Stimulated activated CD4-positive, alpha-beta T cell treated with anti-CD3 and anti-CD28 coated beads, Interleukin-4, amount 100 ng/mL, for 1 hour (primary cell): ENCODE measurements at places on chromosomes 2 and 18.
A peak's percentile ranks its signal among the peaks of the same experiment; 100 is the strongest.

GRCh38 chr2:201909348-201909747 lies 103.0 kb downstream of the CDK15 start:
- DNase-seq, result no peak

DNA sequence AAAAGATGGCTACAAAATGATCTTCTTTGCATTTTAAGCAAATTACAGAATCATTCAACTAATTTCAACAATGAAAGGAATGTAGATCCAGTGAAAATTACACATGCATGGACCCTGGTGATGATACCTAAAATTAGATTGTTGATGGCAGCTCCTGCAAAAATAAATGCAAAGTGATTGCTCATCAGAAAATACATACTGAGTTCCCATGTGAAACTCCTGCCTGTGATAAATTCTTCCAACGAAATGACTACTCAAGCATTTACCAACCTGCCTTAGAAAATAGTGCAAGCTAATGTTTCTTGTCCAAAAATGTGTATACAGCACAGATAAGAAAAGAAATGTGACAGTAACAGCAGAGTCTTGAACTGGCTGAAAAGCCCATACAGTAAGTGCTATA lies 300.0 kb upstream of the REV1 start:
- DNase-seq, result no peak

DNA sequence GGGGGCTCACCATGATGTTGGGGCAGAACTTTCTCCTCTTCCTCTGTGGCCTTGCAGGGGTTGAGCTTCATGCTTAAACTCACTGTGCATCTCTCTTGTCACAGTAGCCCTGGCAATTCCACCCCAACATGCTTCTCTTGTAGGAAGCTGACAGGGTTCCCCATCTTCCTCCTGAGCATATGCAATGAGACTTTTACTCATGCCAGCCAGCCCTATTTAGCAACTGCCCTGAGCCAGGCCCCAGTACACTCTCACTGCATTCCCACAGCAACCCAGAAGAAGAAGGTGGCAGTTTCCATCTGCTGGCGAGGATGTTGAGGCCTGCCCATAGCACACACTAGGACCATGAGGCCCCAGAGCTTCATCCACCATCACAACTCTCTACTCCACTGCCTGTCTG lies 72.2 kb upstream of the TEX51 start:
- no peak for DNase-seq

DNA sequence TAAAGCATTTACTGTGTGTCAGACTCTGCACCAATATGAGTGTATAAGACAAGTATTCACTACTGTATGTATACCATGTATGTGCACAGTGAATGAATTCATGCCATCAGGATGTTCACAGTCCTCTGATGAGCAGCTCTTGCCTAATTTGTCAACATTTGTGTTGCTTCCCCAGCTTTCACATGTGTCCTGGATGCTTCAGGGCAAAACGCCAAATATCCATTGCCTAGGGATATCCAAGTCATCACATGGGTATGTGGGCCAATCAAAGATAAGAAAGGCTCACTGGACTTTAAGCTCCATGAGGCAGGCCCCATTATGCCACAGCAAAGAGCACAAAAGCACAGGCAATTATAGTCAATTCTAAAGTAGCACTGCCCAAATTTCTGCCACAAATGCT lies 134.2 kb upstream of the CHAC2 start:
- DNase-seq, result no peak

DNA sequence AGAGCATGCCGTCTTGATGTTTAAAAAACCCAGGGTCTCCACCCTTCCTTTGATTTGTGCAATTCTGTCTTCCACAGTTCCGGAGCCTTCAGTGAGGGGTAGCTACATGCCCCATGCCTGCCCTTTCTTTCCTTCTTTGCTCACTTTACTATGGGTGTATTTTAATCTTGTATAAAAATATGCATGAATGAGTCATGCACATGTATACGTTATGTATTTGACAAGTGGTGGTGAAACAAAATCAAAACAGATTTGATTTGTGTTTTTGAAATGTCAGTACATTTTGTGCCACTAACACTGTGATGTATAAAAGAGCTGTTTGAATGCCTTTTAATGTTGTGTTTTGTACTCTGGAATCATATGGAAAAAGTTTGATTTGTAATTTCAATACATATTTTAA lies 126.5 kb downstream of the RNF144A start:
- no peak for DNase-seq

- no peak for DNase-seq
Observed at GRCh38 chr2:26691161-26691560, 1.4 kb upstream of the KCNK3 start.

DNA sequence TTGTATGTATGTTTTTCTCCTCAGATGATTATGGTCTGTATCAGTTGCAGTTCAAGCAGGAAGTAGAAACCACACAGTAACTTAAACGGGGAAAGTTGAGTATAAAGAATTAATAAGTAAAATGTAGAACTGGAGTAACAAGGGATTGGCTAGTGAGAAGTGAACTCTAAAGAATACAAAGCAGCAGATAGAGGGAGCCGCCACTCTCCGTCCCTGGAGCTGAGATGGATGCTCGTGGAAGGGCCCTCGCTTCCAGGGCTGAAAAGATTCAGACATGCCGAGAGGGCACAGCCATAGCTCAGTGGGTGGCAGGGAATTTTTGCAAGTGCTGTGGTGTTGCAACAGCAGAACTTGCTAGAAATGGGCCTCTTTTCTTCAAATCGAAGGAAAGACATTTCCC lies 155.8 kb downstream of the COL6A3 start:
- DNase-seq, result no peak

- no peak for DNase-seq
Observed at GRCh38 chr2:162037028-162037795, 36.8 kb downstream of the DPP4 start.

- DNase-seq, result no peak
Observed at GRCh38 chr2:217058791-217059755, 199.2 kb upstream of the TNP1 start.

DNA sequence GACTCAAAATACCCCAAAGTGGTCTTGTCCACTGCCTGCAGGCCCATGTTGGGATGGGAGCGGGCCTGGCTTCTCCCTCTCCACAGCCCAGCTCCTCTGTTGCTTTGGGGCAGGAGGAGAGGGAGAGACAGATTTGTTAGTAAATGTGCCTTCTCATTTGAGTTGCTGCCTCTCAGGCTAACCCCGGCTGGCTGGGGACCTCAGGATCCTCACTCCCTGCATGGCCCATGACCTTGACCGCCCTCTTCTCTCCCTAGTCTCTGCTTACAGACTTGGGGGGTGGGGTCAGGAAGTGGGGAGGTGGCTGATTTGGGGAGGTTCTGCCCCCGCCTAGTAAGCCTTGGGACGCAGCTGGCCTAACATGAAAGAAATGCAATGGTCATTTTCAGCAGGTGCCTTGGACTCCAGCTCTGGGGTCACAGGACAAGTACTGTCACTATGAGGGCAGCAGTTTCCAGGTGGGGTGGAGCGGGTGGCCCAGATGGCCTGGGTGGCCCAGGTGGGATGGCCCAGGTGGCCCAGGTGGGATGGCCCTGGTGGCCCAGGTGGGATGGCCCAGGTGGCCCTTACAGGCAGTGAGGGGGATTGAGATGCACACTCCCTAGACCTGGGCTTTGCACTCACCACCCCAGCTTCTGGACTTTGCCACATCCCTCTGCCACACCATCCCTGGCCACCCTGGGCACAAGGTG lies 24.1 kb downstream of the HJURP start:
- no peak for DNase-seq

- DNase-seq, result no peak
Observed at GRCh38 chr2:184268900-184269477, 329.3 kb upstream of the ZNF804A start.

GRCh38 chr2:235813398-235813797 lies 319.6 kb downstream of the AGAP1 start:
- DNase-seq, result no peak

DNA sequence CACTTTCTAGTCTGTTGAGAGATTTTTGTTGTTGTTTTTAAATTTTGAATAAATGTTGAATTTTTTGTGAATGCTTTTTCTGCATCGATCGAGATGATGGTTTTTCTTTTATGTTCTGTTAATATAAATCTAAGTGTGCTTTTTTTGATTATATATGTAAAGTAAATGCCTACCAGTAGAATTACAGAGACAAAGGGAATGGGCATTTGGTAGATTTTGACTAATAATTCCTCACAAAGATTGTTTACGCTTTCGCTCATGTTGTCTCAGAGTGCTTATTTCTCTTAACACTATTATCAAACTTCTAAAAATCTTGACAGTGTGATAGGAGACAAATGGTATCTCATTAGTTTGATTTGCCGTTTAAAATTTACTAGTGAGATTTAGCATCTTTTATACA lies 3.7 kb downstream of the MYO3B start:
- DNase-seq, result no peak

DNA sequence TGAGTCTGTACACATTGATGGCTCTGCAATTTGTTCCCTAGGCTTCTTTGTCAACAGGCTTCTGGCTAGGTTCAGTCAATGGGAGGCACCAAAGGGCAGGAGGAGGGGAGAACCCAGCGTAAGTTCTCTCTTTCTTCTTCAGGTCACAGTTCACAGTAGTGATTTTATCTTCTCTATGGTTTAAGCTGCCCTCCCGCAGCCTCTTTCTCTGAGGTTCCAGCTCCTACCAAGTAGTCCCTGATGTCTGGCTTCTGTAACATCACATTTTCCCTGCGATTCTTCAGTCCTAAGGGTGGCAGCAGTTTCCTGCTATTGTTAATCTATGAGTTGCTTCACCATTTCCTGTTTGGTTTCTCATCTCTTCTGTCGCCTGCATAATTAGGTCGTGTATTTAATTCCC lies 107.4 kb downstream of the CPO start:
- DNase-seq, result no peak

- DNase-seq, result no peak
Observed at GRCh38 chr2:149611100-149611820, 23.7 kb upstream of the MMADHC start.

DNA sequence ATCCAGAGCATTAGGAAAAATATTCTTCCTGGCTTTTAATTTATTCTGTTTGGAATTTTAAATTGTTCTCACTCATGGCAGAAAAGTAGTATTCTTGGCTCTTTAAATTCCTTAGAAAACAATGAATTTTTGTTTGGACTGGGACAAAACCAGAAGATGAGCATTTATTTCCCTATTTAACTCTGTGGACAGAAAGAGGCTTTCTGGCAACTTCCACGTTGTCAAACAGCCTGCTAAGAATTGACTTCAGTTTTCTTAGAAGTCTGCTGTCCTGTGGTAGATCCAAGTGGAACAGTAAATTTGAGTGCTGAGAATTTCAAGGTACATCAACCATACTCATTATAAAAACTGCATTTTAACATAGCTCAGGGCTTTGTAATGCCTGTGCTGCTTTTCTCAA lies 83.8 kb downstream of the MGAT5 start:
- DNase-seq, result no peak

- no peak for DNase-seq
Observed at GRCh38 chr2:137000811-137001210, 235.5 kb downstream of the THSD7B start.

- no peak for DNase-seq
Observed at GRCh38 chr18:8468191-8468590, 141.0 kb upstream of the RAB12 start.

DNA sequence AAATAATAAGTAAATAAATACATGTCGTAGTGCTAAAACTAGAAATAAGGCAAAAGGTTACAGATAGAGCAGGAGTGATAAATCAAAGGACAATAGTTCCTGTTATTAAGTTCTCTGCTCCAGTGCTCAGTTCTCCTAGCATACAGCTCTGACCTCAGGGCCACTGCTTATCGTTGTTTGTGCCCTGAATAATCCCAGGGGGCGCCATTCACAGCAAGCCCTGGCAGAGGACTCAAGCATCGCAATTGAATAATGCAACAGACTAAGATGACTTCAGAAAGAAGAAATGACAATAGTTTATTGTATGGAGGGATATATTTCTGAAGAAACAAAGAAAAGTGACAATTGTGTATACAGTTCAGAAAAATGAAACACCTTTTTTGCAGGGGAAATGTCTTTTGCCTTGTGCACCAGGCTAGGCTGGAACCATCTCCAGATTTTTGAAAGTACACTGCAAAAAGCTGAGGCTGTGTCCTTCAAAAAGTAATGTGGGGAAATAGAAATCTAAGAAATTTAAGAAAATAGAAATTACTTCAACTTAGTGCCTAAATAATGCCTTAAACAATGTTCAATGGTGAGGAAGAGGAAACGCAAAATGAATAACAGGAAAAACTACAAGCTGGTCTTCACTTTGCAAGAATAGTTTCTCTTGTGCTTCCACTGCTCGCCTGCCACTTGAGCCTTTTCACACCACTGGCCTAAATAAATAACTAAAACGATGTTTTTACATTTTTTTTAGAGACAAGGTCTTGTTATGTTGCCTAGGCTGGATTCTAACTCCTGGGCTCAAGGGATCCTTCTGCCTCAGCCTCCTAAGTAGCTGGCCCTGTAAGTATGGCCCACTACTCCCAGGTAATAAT lies 19.0 kb upstream of the CCNYL1 start:
- peak; percentile 42 for DNase-seq

GRCh38 chr2:171404261-171404660 lies 29.5 kb downstream of the METTL8 start:
- no peak for DNase-seq
